ENCODE measurements at places on chromosomes 13 and 19. TPM values are rescaled to one million over a fixed set of nuclear protein-coding genes. Genes with fewer than 3 reads are reported as not detected.

The GARIN5A gene
- not detected for total RNA-seq

The ZNF844 gene
- 2.3 TPM for total RNA-seq

The ZNF417 gene
- total RNA-seq: 7.1 TPM

The MATK gene
- total RNA-seq: 0.50 TPM

The LRRC4B gene
- not detected for total RNA-seq
